ENCODE measurements at places on chromosomes 2 and 18.

- DNase-seq: no peak
Measured at GRCh38 chr2:86185517-86186212, 9.6 kb downstream of the IMMT start.

DNA sequence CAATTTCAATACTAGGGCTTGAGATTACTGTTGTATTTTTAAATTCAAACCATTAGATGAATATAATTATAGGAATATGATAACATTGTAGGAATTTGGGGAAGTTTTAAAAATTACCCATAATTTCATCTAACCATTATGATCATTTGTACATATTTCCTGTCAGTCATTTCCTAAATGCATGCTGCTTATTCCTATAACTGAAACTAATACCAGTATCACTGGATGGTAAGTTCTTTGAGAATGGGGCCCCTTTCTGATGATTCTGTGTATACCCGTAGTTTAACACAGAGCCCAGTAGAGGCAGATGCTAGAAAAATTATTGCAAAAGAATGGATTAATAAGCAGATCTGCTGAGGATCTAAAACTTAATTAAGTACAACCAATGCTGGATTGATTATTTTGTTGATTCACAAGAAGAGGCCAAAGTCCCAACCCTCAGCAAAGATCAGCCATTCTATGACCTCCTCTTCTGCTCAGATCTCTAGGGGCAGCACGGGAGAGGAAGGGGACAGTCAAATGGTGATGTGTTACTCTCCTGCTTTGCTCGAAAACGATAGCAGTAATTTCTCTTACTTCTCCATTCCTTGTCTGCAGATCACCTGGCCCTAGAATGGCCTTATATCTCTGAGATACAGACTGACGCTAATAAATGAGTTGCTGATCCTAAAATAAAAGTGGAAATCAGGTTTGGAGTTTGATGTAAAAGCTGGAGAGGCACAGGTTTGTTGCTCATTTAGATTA lies 69.5 kb upstream of the PELI1 start:
- DNase-seq: no peak

GRCh38 chr2:237765875-237766274 lies 32.7 kb upstream of the RBM44 start:
- DNase-seq: no peak

DNA sequence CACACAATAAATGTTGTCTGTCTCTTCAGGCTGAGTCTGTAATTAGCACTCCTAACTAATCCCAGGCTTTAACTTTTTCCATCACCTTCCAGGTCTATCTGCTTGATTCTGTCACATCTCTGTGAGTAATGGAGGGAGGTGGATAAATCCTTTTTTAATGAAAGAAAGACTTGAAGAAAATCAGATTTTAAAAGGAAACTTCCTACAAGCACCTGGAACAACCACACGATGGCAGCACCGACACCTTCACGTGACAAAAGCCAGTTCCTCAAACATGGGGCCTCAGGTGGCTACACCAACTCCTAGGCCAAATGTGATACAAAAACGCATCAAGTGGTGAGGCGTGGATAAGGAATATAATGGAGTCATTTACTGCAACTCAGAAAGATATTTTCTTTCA lies 41.8 kb downstream of the TGFBRAP1 start:
- DNase-seq: peak; percentile 58

GRCh38 chr18:11828786-11829432 lies 22.3 kb upstream of the CHMP1B start:
- DNase-seq: no peak

- DNase-seq: no peak
Measured at GRCh38 chr2:26649992-26650712, 9.0 kb upstream of the CIB4 start.

GRCh38 chr18:32380559-32380958 lies 90.1 kb downstream of the GAREM1 start:
- peak; percentile 48 for DNase-seq

DNA sequence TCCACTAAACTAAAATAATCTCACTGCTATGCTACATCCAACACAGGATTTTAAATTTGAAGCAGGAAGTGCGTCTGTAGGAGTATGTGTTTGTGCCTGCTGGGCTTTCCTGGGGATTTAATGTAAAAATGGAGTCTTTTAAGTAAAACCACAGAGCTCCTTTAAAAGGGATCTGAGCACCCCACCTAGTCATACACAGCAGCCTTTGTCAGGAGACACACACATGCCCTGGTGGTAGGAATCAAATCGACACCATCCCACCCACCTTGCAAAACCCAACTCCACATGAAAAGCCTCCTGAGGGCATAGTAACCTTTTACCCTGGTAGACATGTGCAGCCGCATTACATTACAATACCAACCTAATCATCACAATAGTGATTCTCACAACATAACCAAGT lies 29.1 kb downstream of the UXS1 start:
- no peak for DNase-seq

GRCh38 chr18:5295231-5295920 lies at the start of gene ZBTB14:
ZBTB14 (minus strand) TSS chr18:5295726; CDS start chr18:5293246, 2,480 bp downstream.
- DNase-seq: peak; percentile 75

DNA sequence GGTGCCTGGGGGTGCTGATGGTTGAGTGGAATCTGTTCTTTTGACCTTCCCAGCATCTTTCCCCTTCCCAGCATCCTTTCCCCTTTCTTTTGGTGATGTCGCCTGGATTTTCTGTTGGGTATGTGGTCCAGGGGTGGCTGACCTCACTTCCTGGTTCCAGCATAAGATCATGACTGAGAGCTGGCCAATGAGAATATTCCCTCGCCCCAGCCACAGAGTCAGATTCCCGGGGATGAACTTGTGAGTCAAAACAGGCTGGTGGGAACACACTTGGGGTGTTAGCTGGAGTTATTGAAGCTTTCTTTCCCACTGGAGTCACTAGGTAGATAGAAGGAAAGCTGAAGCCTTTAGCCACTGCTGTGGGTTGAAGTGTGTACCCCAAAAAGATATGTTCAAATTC lies 28.0 kb upstream of the FOSL2 start:
- DNase-seq: no peak

DNA sequence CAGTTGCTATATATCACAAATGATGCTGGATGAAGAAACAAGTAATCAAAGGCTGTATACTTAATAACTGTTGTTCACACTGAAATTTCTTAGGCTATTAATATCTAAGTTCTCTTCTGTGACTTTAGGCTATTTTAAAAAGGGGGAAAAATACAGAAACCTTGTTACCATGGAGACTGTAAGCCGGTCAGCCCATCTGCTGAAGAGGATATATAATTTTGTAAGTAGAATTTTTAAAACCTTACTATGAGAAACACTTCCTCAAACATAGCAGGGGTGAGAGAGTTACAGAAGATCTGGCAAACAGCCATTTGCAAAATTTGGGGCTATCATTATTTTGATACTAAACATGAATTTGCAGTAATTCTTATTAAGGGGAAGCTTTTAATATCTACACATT lies 27.8 kb downstream of the CACNB4 start:
- no peak for DNase-seq

DNA sequence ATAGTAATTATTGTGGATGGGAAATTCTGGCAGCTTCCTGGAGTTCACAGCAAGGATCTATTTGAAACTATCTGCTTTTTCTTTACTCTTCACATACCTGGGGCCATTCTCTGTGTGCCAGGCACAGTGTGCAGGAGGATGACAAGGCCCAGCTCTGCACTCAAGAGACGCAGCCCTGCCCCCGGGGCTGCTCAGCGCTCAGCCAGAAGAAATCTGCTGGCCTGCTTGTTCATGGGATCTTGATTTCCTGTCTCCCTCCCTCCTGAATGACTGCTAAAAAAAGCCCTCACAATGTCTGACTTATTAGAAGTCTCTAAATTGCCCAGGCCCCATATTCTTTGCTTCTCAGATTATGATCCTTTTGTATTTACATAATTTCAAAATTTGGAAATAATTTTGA lies 210.9 kb downstream of the DCDC2C start:
- no peak for DNase-seq

DNA sequence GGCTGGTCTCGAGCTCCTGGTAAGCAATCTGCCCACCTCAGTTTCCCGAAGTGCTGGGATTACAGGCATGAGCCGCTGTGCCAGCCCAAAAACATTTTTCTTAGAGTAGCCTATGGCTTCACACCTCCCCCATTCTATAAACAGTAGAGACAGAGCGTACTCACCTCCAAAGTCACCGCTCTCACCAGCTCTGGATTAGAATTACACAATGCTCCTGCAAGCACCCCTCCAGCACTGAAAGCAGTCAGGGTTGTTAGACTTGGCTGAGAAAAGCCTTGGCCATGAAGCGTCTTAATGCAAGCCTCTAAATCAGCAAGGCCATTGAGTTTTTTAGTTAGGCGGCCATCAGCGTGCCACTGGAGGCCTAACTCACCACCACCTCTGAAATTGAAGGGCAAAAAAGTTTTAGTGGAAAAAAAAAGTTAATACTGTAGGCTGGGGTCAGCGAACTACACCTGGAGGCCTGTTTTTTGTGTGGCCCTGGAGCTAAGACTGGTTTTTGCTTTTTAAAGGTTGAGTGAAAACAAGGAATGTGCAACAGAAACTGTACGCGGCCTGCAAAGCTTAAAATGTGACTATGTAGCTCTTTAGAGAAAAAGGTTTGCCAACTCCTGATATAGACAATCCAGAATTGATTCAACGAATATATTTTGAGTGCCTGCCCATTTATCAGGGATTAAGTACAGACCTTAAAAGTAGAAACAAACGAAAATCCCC lies 34.6 kb downstream of the PREPL start:
- DNase-seq: no peak

GRCh38 chr2:123717636-123718334 lies 307.3 kb upstream of the CNTNAP5 start:
- no peak for DNase-seq

GRCh38 chr2:73759285-73759764 lies 20.6 kb downstream of the DUSP11 start:
- DNase-seq: peak; percentile 91

- DNase-seq: no peak
Measured at GRCh38 chr2:11410101-11410500, 55.9 kb downstream of the E2F6 start.

DNA sequence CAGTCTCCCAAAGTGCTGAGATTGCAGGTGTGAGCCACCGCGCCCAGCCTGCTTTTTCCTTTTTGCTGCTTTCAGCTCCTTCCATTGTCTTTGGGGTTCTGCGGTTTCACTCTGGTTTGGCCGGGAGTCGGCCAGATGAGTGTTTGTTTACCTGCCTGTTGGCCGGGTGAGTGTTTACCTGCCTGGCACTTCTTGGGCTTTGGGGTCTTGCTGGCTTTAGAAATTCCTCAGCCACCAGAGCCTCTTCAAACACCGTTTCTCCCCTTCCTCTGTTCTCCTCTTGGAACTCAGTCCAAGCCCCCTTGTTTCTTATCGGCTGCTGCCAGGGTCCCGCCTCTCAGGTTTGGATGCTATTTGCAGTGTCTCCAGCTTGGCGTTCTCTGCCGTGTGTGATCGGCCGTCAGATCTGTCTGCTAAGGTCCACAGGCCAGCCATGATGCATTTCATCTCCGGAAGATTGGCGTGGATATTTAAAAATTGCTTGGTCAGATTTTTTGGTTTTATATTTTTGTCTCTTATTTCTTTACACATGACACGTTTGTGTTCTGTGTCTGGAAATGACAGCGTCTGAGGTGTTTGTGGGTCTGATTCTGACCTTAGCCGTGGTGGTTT lies 14.2 kb upstream of the GAL3ST2 start:
- no peak for DNase-seq

GRCh38 chr2:218319813-218320365 lies 27.6 kb upstream of the TMBIM1 start:
- DNase-seq: no peak

- DNase-seq: no peak
Measured at GRCh38 chr2:184472481-184472880, 125.8 kb upstream of the ZNF804A start.

- DNase-seq: no peak
Measured at GRCh38 chr2:160268151-160268781, 68.2 kb upstream of the ITGB6 start.

DNA sequence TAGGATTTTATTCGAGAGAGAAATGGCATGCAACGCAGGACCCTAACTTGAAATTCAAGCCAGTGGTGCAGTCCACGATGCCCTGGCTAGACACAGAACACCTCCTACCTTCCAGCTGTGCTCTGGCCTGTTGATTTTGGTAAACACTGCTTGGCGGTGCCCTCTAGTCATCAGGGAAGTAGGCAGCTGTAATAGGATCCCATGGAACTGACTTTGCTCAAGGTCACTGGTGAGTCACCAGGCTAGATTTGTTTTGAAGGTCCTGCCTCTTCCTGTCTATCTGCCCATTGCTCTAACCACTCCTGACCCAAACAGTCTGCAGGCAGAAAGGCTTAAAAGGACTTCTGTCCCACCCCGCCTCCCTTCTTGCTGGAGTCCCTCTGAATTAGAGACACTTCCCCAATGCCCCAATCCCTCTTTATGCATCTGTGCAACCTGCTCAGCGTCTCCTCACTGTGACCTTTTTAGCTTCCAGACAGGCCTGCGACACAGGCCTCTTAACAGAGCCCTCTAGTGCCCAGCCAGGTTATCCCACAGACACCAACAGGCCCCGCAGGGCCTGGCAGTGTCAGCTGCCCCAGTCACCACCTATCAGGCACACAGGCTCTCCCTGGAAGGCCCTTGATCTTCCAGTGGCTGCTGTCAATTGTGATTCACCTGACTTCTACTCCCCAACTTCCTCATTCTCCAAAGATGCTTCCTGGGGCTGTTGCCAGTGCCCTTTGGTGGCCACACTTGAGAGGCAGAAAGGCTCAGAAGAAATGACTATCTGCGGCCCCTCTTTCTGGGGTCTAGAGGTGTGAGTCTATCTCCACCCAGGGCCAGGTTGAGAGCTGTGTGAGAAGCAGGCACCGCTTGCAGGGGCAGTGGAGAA lies 5.2 kb downstream of the TMEM127 start:
- peak; percentile 88 for DNase-seq

- DNase-seq: no peak
Measured at GRCh38 chr2:17748745-17749144, 4.9 kb downstream of the SMC6 start.
